ENCODE measurements at places on chromosomes 3 and 15.

- H3K27ac ChIP-seq: no peak overlapping the region
- no peak overlapping the region for H3K4me3 ChIP-seq
- no peaks in the 10 kb centered on the region for H3K27me3 ChIP-seq
- H3K36me3 ChIP-seq: no peaks in the 10 kb centered on the region
- H3K4me1 ChIP-seq: no peaks in the 10 kb centered on the region
- DNase-seq: no peak
Observed at GRCh38 chr3:72050048-72050632, 265.2 kb upstream of the PROK2 start.

DNA sequence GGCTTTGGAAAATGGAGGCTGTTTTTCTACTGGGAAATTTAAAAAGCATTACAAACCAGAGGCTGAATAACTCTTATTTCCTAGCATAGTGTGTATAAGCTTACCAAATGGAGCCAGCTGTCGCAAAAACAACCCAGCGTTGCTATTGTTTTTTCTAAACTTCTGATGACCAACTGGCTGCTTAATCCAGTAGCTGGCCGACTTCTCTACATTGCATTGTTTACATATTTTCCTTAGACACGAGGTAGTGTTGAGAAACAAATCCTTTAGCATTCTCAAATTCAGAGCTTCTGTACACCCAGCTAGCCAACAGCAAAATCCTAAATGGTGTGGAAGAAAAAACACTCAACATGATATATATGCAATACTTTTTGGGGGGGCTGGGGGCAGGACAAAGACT, 161.0 kb upstream of the ADAMTS9 start:
- no peaks in the 10 kb centered on the region for H3K4me1 ChIP-seq
- H3K27me3 ChIP-seq: no peaks in the 10 kb centered on the region
- no peak overlapping the region for H3K27ac ChIP-seq
- H3K36me3 ChIP-seq: no peaks in the 10 kb centered on the region
- DNase-seq: no peak

- H3K27ac ChIP-seq: no peak overlapping the region
- H3K36me3 ChIP-seq: no peaks in the 10 kb centered on the region
- no peaks in the 10 kb centered on the region for H3K27me3 ChIP-seq
Observed at GRCh38 chr3:4001976-4002375, 202.7 kb downstream of the LRRN1 start.

DNA sequence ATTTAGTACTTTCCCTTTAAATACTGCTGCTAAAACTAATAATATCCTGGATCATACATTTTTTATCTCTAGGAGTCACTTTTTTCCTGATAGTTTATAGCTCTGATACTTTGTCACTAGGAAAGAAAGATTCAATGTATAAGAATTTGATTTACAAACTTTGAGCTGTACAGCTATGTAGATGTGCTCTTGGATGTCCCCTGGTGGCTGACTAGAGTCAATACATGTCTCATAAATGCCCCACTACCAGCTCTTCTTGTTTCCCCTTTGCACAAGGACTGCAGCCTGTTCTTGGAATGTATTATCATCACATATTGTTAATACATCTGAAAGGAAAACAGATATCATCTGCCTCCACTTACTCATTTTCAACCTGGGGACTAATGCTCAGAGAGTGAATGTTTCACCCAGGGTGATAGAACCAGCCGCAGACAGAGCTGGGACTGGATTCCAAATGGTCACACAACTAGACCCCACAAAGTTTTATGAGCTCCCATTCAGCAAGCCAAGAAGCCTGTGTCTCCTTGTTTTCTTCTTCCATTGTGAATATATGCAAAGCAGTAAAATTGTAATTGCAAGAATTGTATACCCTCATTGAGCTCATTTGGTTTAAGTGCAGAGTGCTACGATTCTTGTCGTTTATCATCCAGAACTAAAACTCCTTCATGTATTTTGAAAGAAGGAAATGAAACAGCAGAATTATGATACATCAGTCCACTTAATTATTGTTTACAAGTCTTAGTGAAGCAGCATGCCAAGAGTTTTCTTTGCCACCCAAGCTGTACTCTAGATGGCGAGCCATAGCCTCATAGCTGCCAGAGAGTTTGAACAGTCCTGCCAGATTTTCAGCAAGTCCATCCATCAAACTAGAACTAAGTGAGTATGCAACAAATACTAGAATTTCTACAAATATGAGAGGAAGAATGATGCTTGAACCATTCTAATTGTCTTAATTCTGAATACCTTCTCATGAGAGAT, 261.6 kb upstream of the LMCD1 start:
- no peaks in the 10 kb centered on the region for H3K4me1 ChIP-seq
- no peaks in the 10 kb centered on the region for H3K27me3 ChIP-seq
- H3K36me3 ChIP-seq: no peaks in the 10 kb centered on the region
- H3K4me3 ChIP-seq: no peak overlapping the region
- no peak for DNase-seq
- H3K27ac ChIP-seq: no peak overlapping the region

- peaks cover 33% of the 10 kb centered on the region for H3K4me1 ChIP-seq
- no peaks in the 10 kb centered on the region for H3K36me3 ChIP-seq
- H3K27ac ChIP-seq: no peak overlapping the region
- no peak overlapping the region for H3K4me3 ChIP-seq
- H3K27me3 ChIP-seq: no peaks in the 10 kb centered on the region
Observed at GRCh38 chr3:72488738-72489035, 359.6 kb downstream of the SHQ1 start.

DNA sequence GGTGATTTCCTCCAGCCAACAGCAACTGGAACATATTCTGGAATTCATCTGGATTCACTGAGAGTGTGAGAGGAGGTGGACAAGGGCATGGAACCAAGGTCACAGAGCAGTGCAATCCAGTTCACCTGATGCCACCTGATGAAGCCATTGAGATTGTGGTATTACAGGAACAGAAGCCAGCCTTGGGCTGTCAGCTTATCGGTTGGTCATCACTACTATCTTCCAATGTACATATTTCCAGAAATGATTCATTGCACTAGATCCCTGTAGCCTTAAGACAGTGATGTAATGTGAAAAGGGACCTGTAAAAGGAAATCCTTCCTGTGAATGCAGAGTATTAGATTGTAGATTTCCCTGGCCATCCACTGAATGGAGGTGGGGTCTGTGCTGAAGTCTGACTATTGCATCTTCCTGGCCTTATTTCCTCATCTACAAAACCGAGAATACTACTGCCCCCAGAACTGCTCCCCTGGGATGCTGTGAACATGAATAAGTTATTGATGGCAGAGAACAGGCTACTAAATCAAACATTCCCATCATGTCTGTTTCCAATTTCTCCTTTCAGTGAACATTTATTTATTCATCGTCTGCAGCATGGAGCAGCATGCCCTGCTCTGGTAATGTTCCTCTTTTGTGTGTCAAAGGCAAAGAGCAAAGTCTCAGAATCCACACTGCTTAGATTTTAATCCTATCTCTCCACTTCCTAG, 47.4 kb upstream of the TPM1 start:
- DNase-seq: no peak
- no peak overlapping the region for H3K27ac ChIP-seq
- no peak overlapping the region for H3K4me3 ChIP-seq

- no peaks in the 10 kb centered on the region for H3K27me3 ChIP-seq
- H3K4me3 ChIP-seq: no peak overlapping the region
- peak overlapping the region; percentile 36 for H3K27ac ChIP-seq
- H3K36me3 ChIP-seq: no peaks in the 10 kb centered on the region
Observed at GRCh38 chr3:112357930-112358780, 25.2 kb downstream of the CD200 start.

DNA sequence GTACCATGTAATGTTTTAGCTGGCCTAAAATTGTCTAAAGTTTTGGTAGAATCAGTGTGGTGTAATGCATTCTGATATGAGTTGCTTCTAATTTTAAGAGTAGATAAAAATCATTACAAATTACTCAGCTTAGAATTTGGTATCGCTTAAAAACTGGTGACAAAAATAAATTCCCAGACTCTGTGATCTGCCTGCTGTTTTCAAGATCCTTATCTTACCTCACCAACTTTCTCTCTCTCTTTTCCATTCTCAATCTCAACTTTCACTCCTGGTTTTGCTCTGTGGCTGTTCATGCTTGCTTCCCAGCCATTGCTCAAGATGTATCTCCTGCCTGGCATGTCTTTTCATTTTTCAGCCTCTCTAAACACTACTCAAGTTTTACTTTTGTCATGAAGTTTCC, 45.7 kb downstream of the TCF12 start:
- H3K27me3 ChIP-seq: no peaks in the 10 kb centered on the region
- H3K4me1 ChIP-seq: peaks cover 18% of the 10 kb centered on the region
- H3K27ac ChIP-seq: no peak overlapping the region
- no peaks in the 10 kb centered on the region for H3K36me3 ChIP-seq

DNA sequence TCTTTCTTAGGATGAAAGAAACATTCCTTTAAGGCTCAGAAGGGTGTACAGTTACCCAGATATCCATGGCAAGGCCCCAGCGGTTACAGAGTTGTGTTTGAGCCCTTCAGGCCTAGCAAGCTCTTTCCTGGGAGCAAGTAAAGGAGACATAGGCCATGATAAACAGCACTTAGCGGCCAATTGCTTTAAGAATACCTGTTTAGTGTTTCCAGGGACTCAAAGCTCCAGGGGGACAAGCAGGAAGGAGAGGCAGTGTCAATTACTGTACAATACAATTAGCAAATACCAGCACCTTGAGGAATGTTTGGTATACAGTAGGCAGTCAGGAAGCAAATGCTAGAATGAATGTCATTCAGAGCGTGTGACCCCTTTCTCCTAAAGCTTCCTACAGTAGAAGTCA, 176.3 kb upstream of the ICE2 start:
- no peak overlapping the region for H3K27ac ChIP-seq
- no peak for DNase-seq
- H3K4me3 ChIP-seq: no peak overlapping the region
- H3K36me3 ChIP-seq: no peaks in the 10 kb centered on the region
- H3K27me3 ChIP-seq: no peaks in the 10 kb centered on the region

- no peaks in the 10 kb centered on the region for H3K36me3 ChIP-seq
- no peak overlapping the region for H3K27ac ChIP-seq
- no peak overlapping the region for H3K4me3 ChIP-seq
Observed at GRCh38 chr3:96416549-96417255, 397.7 kb upstream of the EPHA6 start.

GRCh38 chr3:86051058-86051457, 939.9 kb downstream of the VGLL3 start:
- no peak overlapping the region for H3K27ac ChIP-seq
- no peak overlapping the region for H3K4me3 ChIP-seq
- no peak for DNase-seq
- H3K4me1 ChIP-seq: no peaks in the 10 kb centered on the region
- no peaks in the 10 kb centered on the region for H3K36me3 ChIP-seq

DNA sequence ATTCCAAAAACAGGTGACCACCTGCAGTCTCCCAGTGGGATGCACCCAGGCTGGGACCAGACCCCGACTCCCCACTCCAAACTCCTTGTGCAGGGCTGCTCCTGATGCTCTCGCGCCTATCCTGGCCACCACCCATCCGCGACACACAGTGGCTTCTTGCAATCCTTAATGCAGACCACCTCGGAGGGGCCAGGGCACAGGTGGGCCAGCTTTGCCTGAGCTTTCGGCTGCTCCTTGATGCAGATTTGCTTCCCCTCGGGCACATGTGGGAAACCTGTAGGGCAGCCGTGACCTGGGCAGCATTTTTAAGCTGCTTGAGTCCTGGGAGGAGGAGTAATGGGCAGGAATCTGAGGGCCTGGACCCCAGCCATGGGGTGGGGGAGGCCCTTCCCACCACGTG, 18.9 kb downstream of the SLC6A11 start:
- DNase-seq: no peak
- H3K4me3 ChIP-seq: no peak overlapping the region
- H3K27me3 ChIP-seq: no peaks in the 10 kb centered on the region
- H3K4me1 ChIP-seq: no peaks in the 10 kb centered on the region
- no peaks in the 10 kb centered on the region for H3K36me3 ChIP-seq

GRCh38 chr3:190346541-190346940, 24.3 kb upstream of the CLDN1 start:
- peaks cover 6% of the 10 kb centered on the region for H3K4me1 ChIP-seq
- no peaks in the 10 kb centered on the region for H3K27me3 ChIP-seq
- DNase-seq: no peak
- H3K27ac ChIP-seq: peak overlapping the region; percentile 82
- H3K36me3 ChIP-seq: no peaks in the 10 kb centered on the region
- no peak overlapping the region for H3K4me3 ChIP-seq

- H3K4me1 ChIP-seq: peaks cover 22% of the 10 kb centered on the region
- H3K27ac ChIP-seq: peak overlapping the region; percentile 54
- H3K4me3 ChIP-seq: peak overlapping the region; percentile 53
- H3K27me3 ChIP-seq: no peaks in the 10 kb centered on the region
- no peak for DNase-seq
Observed at GRCh38 chr3:13280811-13281506, 139.2 kb downstream of the NUP210 start.

DNA sequence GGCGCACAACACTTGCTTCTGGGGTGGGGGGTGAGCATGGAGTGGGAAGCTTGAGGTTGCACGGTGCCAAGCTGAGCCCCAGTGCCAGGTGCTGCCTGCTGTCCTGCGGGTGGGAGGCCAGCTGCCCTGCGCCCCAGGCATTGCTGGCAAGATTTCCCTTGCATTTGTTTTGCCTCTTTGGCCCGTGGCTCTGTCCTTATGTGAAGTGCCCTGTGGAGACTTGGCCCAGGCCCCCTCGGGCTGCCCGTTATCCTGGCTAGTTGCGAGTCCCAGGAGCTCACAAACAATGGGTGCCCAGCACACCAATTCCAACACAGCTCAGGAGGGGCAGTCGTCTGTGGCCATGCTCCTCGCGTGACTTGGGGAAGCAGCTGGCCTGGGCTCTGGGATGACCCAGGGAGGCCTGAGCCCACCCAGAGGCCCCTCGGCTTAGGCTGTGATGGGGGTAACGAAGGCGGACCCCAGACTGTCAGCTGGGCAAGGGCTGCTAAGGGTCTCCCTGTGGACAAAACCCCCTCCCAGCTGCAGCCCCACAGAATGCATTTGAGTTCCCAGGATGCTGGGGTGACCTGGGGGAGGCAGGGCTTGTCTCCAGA, 5.9 kb downstream of the C3orf22 start:
- H3K4me3 ChIP-seq: no peak overlapping the region
- no peaks in the 10 kb centered on the region for H3K4me1 ChIP-seq
- no peaks in the 10 kb centered on the region for H3K36me3 ChIP-seq
- no peak for DNase-seq
- H3K27ac ChIP-seq: no peak overlapping the region

DNA sequence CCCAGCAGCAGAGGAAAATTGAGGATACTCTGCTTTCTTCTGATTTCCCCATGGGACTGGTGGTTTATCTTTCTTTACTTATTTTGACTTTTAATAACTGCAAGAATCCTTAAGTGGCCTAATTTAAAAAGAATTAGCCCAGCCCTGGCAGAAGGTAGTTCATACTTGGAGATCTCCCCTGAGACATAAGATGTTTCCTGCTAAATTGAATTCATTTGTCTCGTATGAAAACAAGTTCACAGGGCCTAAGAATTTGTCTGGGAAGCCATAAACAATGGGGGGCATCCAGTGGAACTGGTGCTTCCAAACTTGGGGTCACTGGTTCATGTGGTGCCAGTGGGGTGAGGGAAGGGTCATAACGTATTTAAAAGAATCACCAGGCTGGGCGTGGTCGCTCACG, 283.1 kb upstream of the RASGRP1 start:
- H3K27ac ChIP-seq: no peak overlapping the region
- H3K4me1 ChIP-seq: no peaks in the 10 kb centered on the region
- no peak overlapping the region for H3K4me3 ChIP-seq
- no peaks in the 10 kb centered on the region for H3K27me3 ChIP-seq

All from esophagus squamous epithelium (tissue), 5 donors.